Thoracic aorta (tissue), 2 donors: ENCODE measurements at places on chromosomes 7 and 10.

DNA sequence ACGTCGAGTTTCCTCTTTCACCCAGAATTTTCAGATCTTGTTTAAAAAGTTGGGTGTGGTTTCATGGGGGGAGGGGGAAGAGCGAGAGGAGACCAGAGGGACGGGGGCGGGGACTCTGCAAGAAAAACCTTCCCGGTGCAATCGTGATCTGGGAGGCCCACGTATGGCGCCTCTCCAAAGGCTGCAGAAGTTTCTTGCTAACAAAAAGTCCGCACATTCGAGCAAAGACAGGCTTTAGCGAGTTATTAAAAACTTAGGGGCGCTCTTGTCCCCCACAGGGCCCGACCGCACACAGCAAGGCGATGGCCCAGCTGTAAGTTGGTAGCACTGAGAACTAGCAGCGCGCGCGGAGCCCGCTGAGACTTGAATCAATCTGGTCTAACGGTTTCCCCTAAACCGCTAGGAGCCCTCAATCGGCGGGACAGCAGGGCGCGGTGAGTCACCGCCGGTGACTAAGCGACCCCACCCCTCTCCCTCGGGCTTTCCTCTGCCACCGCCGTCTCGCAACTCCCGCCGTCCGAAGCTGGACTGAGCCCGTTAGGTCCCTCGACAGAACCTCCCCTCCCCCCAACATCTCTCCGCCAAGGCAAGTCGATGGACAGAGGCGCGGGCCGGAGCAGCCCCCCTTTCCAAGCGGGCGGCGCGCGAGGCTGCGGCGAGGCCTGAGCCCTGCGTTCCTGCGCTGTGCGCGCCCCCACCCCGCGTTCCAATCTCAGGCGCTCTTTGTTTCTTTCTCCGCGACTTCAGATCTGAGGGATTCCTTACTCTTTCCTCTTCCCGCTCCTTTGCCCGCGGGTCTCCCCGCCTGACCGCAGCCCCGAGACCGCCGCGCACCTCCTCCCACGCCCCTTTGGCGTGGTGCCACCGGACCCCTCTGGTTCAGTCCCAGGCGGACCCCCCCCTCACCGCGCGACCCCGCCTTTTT lies at the start of gene VIM:
TSS of gene VIM (plus strand) at position 151 of the 925 bp plus-strand sequence. CDS start 1,182 bp downstream, outside the sequence.
- peak within 1 kb of the TSS; percentile 98 for H3K27ac ChIP-seq
- H3K4me3 ChIP-seq = peak within 1 kb of the TSS; percentile 96
- no peaks in the 10 kb centered on the region for H3K27me3 ChIP-seq
- H3K36me3 ChIP-seq = peaks cover 29% of the 10 kb centered on the region
- peak; percentile 89 for DNase-seq

DNA sequence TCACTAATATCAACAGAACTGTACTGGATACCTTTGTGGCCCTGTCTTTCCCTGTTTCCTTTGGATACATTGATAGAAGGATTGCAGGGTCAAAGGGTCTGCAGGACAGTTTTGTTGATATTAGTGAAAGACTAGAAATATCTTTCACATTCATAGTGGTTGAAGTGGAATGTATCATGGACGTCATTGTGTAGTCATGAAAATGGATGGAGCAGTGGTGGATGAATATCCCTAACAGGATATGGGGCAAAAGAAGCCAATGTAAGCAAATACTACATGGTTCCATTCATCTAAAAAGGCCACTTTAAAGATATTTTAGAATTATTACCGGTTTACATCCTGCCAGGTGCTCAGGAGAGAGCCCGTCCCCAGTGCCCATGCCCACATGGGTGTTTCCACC lies 23.8 kb downstream of the PALD1 start:
- peaks cover 19% of the 10 kb centered on the region for H3K4me1 ChIP-seq
- no peak overlapping the region for H3K4me3 ChIP-seq
- no peak overlapping the region for H3K27ac ChIP-seq
- H3K27me3 ChIP-seq = no peaks in the 10 kb centered on the region

- no peak overlapping the region for H3K4me3 ChIP-seq
- peaks cover 4% of the 10 kb centered on the region for H3K27me3 ChIP-seq
- no peaks in the 10 kb centered on the region for H3K36me3 ChIP-seq
- DNase-seq = no peak
- no peak overlapping the region for H3K27ac ChIP-seq
These were observed 41.5 kb upstream of the SMIM30 start for GRCh38 chr7:113159746-113160339.

DNA sequence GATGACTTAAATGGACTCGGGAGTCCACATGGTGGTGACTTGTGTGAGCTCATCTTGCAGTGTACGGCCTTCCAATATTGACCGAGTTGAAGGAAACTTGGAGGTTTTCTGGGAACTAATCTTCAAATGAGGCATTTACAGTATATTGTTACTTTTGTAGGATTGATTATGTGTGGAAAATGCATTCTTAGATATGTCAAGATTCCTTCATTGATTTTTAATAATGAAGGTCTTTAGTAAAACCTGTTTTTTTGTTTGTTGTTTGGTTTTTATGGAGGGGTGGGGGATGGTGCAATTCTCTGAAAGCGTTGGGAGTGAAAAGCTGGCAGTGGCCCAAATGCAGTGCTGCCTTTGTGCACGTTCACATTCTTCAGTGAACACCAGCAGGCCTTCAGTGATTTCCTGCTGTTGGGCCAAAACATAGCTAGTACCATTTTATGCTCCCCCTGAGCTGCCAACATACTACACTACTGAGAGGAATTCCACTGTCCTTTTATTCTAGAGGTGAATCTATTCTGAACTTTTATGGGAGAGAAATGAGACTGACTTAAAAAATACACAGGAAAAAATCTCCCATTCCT lies 50.4 kb downstream of the CCNY start:
- H3K27me3 ChIP-seq = no peaks in the 10 kb centered on the region
- H3K27ac ChIP-seq = no peak overlapping the region
- H3K4me1 ChIP-seq = peaks cover 42% of the 10 kb centered on the region
- DNase-seq = no peak

- peaks cover 72% of the 10 kb centered on the region for H3K4me1 ChIP-seq
- no peaks in the 10 kb centered on the region for H3K27me3 ChIP-seq
- H3K4me3 ChIP-seq = no peak overlapping the region
- H3K36me3 ChIP-seq = peaks cover 6% of the 10 kb centered on the region
These were observed 63.6 kb downstream of the ZRANB1 start for GRCh38 chr10:125005312-125006187.

DNA sequence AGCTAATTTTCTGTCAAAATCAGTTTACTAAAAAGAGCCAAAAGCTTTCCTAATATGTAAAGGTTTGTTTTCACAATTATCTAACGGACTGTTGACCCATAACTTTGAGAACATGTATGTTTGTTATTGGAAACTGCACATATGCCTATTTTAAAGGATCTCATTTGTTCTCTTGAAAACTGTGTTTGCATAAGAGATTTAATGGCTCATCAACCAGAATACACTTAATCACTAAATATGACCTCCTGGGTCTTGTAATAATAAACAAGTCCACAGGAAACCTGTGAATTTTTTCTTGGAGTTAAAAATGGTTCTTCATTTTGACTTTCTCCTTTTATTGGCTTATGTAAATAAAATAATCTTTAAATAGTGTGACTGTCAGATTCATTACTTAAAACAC lies 48.3 kb upstream of the STEAP1B start:
- no peak overlapping the region for H3K4me3 ChIP-seq
- no peaks in the 10 kb centered on the region for H3K36me3 ChIP-seq
- H3K27me3 ChIP-seq = peaks cover 5% of the 10 kb centered on the region
- DNase-seq = no peak
- no peak overlapping the region for H3K27ac ChIP-seq

DNA sequence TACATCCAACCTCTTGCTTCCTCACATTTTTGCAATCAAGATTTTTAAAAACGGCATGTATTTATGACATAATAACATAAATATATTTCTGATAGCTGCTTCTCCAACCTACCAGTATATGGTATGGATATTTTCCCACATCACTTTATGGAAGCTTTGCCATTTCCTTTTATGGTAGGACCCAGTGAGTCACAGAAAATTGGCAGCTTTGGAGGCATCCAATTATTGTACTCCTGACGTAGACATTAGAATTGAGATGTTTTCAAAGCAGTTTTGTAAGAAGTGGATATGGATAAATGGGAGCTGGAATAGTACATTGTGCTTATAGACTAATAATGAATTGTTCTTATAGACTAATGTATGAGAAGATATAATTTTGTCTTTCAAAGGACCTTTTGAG lies 23.8 kb upstream of the BICC1 start:
- H3K27me3 ChIP-seq = peaks cover 6% of the 10 kb centered on the region
- DNase-seq = no peak
- H3K4me3 ChIP-seq = no peak overlapping the region

GRCh38 chr7:47091141-47091540 lies 490.8 kb downstream of the TNS3 start:
- no peaks in the 10 kb centered on the region for H3K27me3 ChIP-seq
- H3K4me1 ChIP-seq = peaks cover 3% of the 10 kb centered on the region
- H3K27ac ChIP-seq = no peak overlapping the region
- no peaks in the 10 kb centered on the region for H3K36me3 ChIP-seq
- H3K4me3 ChIP-seq = no peak overlapping the region

DNA sequence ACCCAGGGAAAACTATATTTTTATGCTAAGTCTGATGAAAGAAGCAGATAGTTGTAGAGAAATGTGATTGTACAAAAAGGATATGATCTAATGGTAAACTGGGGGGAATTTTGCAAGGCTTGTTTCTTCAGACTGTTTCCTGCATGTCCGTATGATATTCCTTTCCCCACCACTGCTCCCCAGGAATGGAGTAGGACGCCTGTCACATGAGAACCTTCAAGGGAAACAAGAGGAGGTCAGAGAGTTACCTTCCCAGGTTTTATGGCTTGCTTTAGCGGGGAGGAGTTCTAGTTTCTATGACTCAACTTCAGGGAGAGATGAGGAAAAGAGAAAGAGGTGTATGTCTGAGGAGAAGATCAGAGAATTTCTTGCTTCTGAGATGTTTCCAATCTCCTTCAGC lies 16.4 kb upstream of the ITPRID1 start:
- H3K36me3 ChIP-seq = no peaks in the 10 kb centered on the region
- H3K27ac ChIP-seq = no peak overlapping the region
- H3K27me3 ChIP-seq = no peaks in the 10 kb centered on the region
- H3K4me3 ChIP-seq = no peak overlapping the region
- H3K4me1 ChIP-seq = no peaks in the 10 kb centered on the region
- DNase-seq = no peak

DNA sequence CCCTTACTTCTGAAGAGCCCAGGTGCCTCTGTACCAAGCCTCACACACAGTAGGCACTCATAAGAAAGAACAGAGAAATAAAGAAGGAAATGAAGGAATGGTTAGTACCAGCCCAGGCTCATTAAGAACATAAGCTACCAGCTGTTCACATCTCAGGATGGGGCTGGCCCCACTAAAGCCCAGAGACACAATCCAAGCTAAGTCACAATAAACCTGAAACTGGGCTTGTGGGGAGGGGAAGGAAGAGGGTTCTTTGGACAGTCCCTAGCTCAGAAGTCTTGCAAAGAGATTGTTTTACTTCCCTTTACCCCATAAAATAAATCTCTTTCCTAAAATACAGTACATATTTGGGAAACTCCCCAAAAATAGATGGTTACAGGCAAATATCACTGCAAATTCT lies 24.3 kb downstream of the FBXW4 start:
- no peaks in the 10 kb centered on the region for H3K27me3 ChIP-seq
- H3K27ac ChIP-seq = no peak overlapping the region
- peaks cover 59% of the 10 kb centered on the region for H3K36me3 ChIP-seq
- H3K4me3 ChIP-seq = no peak overlapping the region
- no peak for DNase-seq

DNA sequence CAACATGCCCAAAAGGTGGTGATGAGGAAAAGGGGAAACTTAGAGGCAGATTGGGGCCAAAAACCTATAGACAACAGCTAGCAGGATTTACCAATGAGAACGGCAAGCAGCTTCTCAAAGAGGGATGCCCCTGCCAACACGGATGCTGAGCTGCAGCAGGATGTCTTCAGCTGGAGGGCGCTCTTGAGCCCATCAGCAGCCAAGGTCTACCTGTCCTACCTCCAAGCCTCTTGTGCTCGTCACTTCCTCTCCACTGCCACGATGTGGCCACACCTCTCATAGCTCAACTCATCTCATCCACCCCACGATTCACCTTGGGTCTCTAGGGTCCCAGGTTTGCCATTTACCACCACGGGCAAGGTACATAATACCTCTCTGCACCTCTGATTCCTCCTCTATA lies 36.5 kb downstream of the DLG5 start:
- no peaks in the 10 kb centered on the region for H3K36me3 ChIP-seq
- no peak for DNase-seq
- H3K27me3 ChIP-seq = no peaks in the 10 kb centered on the region
- no peak overlapping the region for H3K27ac ChIP-seq

GRCh38 chr7:71626206-71626605 lies 494.3 kb downstream of the GALNT17 start:
- H3K4me1 ChIP-seq = peaks cover 3% of the 10 kb centered on the region
- no peak overlapping the region for H3K4me3 ChIP-seq
- DNase-seq = no peak
- H3K27me3 ChIP-seq = no peaks in the 10 kb centered on the region
- H3K36me3 ChIP-seq = no peaks in the 10 kb centered on the region

DNA sequence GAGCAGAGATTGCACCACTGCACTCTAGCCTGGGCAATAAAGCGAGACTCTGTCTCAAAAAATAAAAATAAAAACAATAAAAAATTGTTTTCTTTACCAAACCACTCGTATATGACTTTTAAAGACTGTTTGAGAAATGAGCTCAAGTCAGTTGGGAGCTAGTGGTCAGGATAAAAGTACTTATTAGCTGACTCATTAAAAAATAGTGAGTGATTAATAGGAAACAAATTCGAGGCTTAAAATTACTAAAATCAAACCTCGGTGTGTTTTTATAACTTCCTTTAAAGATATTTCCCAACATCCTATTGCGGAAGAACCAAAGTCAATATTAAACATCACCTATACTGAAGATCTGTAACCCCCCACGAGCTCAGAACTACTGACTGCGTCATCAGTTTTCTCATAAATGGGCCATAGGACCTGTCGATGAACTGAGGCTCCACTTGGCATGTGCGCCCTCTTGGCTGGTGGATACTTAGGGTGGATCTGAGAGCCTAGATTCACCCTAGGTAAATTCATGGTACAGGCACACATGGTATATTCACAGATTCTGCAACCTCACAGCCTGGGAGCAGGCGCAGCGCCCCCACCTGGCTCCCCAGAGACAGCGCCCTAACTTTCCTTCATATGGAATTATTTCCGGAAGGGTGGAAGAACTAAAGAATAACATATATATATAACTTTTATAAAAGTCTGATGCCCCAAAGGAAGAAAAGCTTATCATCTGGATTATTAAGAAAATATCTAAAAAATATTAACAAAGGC lies 9.2 kb downstream of the MKI67 start:
- no peaks in the 10 kb centered on the region for H3K27me3 ChIP-seq
- no peak overlapping the region for H3K27ac ChIP-seq
- DNase-seq = no peak
- H3K4me1 ChIP-seq = no peaks in the 10 kb centered on the region

DNA sequence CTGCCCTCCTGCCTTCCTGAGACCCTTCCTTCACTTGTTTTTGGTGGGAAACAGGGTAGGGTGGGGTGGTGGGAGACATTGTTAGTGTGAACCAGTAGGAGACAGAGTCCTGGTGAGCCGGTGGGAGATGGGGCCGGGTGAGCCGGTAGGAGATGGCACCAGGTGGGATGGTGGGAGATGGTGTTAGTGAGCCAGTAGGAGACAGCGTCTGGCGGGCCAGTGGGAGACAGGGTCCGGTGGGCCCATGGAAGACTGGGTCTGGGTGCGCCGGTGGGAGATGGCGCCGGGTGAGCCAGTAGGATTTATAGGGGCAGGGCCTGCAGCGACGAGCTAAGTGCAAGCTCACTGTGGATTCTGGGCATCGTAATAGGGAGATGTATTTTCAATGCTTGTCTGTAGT lies 116.8 kb downstream of the TRRAP start:
- H3K36me3 ChIP-seq = peaks cover 66% of the 10 kb centered on the region
- no peak overlapping the region for H3K4me3 ChIP-seq
- H3K27ac ChIP-seq = no peak overlapping the region
- DNase-seq = no peak
- H3K27me3 ChIP-seq = no peaks in the 10 kb centered on the region
- H3K4me1 ChIP-seq = no peaks in the 10 kb centered on the region
